NCI-H2081 treated with DMSO at 0.1 percent for 48 hours (cell line): ENCODE measurements at places on chromosomes 5 and 9.

GRCh38 chr5:143714629-143715028 is 97.3 kb upstream of the HMHB1 start:
- DNase-seq = no peak

DNA sequence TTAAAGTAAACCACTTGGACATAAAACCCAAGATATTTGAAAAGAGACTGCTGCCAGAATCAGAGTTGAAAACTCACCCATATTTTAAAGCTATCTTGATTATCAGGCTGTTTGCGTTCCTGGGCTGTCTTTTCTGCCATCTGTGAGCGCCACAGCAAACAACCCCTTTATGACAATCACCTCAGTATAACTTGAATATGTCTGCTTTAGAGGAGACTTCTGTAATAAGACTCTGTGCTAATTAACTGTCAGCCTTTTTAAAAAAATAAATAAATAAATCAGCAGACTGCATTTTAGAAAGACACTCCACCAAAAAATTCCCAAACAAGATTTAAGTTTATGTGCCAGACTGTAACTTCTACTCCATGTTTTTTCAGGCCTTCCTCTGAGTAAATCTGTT is 375.7 kb upstream of the CCNH start:
- no peak for DNase-seq

- DNase-seq = no peak
These were observed 67.6 kb upstream of the SLC12A2 start for GRCh38 chr5:128015978-128016377.

GRCh38 chr5:87007737-87008136 is 259.9 kb upstream of the RASA1 start:
- DNase-seq = no peak

GRCh38 chr9:137366445-137366810 is 56.5 kb downstream of the EXD3 start:
- DNase-seq = no peak

DNA sequence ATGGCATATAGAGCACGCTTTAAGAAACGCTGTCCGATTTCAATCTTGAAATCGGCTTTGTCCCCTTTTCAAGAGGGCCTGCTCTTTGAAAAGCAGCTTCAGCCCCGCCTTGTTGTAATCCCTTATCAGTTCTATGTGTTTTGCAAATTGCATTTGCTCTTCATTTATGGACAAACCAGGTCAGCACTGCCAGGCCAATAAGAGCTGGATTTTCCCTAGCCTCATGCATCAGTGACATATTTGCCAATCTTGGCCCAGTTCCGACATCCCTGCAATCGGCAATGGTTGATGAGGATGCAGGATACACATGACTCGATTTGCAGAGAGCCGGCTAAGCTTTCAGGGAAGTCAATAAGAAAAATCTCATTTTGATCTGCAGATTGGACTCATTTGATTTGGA is 529.1 kb upstream of the CLINT1 start:
- no peak for DNase-seq

DNA sequence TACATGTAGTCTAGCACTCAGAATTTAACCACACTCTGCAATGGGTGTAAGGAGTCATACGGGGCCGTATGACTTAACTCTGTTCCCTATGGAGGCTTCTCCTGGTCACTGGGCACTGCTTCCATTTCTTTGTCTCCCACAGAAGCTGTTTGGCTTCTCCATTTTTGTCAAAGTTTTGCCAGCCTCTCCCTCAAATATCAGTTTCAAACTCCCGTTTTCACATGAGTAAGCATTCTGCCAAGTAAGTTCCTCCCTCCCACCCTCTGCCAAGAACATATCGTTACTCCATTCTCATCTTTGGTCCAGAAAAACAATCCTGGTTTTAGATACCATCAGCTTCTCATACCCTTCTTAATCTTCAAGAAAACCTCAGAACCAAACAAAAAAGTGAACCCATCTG is 6.1 kb downstream of the AFAP1L1 start:
- DNase-seq = no peak

- no peak for DNase-seq
These were observed 134.0 kb upstream of the TARS1 start for GRCh38 chr5:33306758-33307157.

DNA sequence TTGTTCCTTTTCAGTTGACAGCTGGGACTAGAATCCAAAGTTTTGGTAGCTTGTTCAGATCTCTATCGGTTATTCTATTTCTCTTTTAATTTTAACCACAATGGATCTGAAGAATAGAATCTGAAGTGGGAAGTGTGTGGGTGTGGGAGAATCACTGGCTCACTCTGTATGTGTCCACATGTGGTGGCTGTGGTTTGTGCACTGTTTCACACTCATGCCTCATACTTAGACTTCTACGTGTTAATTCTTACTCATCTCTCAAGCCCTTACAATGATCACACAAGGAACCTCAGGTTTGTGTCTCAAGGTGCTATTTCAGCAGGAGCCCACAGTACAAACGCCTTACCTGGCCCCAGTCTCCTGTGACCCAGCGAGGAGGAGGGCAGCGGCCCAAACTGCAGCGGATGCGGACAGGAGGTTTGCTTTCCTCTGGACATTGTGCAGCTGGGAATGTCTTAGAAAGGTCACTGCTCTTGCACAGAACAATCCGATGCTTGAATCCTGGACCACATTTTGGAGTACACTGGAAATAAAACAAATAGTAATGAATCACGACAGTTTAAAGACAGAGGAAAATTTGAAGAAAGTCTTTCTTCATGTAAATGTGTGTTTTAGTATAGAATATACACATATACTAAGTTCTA is 309.1 kb downstream of the ADAMTS6 start:
- no peak for DNase-seq

DNA sequence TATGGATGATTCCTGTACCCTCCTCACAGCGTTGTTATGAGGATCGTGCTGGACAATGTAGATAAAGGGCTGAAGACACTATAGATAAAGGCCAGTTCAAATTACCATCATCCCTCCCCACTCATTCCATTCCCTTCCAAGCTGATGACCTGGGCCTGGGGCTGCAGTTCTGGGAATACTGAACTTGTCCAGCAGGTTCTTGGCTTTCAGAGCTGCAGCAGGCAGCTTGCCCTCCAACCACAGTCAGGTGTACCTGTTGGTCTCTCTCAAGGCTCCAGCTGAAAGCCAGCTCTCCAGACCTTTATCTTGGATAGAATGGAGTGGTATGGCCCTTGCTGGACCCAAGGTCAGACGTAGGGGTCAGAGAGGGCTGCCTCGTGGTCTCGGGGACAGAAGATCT is 92.5 kb downstream of the PCDH1 start:
- DNase-seq = no peak

- no peak for DNase-seq
These were observed 19.7 kb downstream of the RIOK2 start for GRCh38 chr5:97163360-97163764.

- no peak for DNase-seq
These were observed 136.2 kb downstream of the MPDZ start for GRCh38 chr9:13143281-13143680.

GRCh38 chr5:178839319-178839704 is 20.4 kb upstream of the ZNF354B start:
- DNase-seq = no peak

DNA sequence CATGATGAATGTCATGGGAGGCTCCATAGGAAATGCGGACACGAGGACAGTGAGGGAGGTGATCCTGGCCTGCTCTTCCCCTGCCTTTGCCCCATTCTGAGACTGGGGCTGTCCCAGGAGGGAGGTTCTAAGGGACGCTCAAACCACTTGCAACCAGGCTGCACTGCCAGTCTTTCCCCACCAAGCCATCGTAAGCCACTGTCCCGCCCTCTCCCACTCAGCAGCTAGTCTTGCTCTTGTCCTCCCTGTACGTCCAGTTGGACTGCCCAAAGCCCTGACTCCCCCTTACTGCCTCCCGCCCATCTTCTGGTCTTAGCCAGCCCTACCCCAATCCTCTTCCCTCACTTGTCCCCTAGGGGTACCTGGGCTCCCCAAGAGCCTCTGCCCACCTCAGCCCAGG is 115.7 kb downstream of the FSTL4 start:
- no peak for DNase-seq

DNA sequence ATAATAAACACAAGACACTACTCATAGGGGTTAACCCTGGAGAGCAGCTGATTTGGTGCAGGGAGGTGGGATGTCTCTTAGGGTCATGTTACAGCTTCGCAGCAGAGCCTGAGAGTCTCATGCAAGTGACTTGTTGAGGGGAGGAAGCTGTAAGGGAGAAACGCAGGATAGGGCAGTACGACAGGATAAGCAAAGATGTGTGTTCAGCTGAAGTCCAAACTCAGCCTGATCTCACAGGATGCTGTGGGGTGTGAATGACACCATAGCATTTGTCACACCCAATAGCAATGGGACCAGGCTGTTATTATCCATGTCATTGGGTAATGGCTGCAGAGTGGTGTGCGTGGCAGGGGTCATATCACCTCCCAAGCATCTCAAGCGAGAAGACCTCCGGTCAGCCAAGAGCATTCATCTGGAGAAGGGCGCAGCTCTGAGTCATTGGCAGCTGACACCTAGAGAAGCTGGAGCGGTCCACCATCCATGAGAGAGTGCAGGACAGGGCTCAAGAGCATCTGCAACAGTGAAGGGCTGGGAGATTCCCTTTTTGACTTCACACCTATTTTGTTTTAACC is 49.2 kb upstream of the RPL26L1 start:
- DNase-seq = no peak

GRCh38 chr5:83485842-83486241 is 14.3 kb downstream of the VCAN start:
- DNase-seq = no peak

DNA sequence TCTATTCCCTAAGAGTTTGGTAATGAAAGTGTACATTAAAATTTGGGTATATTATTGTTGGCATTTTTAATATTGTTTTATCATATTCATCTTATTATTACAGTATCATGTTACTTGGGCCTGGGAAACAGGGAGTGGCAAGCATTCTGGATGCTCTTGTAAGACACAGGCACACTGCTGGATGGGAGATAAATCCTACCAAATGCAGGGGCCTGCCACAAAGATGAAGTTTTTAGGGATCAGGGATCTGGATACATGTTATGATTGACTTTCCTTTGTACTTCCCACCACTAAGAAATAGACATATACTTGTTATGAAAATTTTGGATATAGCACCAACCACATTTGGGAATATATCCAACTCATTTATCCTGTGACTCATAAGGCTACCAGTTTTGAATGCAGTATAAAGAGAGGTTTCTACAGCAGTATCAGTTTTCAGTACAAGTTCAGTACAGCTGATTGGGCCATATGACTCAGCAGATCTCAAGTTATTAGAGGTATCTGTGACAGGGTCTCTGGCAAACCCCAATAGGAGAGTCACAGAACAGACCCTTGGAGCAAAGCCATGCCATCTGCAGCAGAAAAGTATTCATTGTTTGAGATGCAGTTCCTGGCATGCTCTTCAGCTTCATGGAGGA is 360.1 kb downstream of the DMAC1 start:
- no peak for DNase-seq

GRCh38 chr9:126014726-126015125 is 267.6 kb downstream of the PBX3 start:
- DNase-seq = no peak

GRCh38 chr5:78675956-78676730 is 27.6 kb upstream of the LHFPL2 start:
- DNase-seq = no peak

DNA sequence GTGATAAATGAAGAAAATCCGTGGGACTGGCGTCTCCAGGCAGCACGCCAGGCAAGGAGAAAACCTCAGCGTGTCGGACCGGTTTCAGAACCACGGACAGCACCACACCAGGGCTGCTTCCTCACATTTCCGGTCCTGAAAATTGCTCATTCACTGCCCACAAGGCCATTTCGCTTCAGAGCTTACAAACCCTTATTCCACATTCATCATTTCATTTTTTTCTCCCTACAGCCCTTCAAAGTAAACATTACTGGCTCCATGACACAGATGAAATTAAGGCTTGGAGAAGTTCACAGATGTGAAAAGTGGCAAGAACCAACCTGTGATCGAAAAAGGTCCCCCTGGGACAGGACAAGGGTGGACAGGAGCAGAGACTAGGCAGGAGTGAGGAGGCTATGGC is 1.5 kb upstream of the GPRIN1 start:
- DNase-seq = no peak

DNA sequence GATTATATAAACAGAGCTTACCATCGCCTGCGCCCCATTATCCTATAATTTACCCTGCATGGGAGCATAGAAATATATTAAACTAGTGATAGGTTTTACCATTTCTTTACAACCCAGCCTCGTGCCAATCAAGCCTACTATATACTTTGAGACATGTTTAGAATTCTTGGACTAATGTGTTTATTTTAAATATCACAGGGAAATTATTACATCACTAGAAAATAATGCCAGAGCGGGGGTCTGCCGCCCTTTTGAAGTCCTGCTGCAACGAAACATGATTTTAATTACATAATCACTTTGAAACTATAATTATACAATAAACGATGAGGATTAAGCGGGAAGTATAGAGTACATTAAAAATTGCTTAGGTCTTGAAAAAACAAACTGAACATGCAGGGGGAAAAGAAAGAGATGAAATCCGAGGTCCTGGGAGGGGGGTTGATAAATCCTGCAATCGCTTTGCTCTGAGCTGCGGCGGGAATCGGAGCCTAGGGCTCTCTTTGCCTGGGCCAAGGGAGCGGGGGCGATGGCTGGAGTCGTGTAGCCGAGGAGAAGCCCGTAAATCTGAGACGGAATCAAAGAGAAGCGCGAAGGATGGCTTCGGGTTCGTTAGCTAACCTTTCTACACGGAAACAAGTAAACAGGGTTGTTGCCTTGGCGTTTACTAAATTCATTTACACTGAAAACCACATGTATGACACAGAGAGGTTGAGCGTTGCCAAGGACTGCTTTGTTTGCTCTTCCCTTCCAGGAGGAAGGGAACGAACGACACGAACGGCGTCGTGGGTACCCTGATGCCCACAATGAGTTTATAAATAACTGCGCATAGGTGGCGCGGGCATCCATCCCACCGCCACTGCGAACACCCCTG is 127.6 kb downstream of the TMEM174 start:
- DNase-seq = no peak

DNA sequence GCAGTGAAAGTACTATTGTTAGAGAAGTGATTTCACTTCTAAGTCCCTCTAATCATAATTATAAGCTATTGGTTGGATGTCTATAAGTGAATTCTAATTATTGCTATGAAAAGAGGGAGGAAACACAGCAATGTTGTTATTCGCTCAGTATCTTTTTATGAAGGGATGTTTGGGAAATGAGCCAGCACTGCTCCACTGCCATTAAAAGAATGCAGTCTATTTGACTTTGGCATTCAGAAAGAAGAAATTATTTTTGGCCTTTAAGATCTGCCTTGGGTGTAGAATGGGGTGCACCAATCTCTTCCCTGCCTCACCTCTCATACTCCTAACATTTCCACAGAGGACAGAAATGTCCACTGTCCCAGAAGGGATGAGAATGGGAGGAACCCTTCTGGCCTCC is 332.0 kb downstream of the SPATA31D1 start:
- DNase-seq = no peak
